ENCODE measurements at places on chromosomes 6 and 20. TPM values are rescaled to one million over a fixed set of nuclear protein-coding genes. Genes with fewer than 3 reads are reported as not detected.

Gene BPI
- total RNA-seq = not detected

Gene TMC2
- not detected for total RNA-seq

Gene POM121L2
- not detected for total RNA-seq

Gene NFYA
- 28.6 TPM for total RNA-seq

Gene ASIP
- not detected for total RNA-seq

Gene RPN2
- 199 TPM for total RNA-seq

Gene IL20RA
- not detected for total RNA-seq

Gene SSTR4
- not detected for total RNA-seq

Gene SLC22A16
- total RNA-seq = not detected

Gene SAMD3
- 2.9 TPM for total RNA-seq

Gene TLDC2
- not detected for total RNA-seq

Gene NRN1
- total RNA-seq = 0.22 TPM

Gene ADAM33
- total RNA-seq = not detected

Gene RFX6
- not detected for total RNA-seq

Gene FAM110A
- total RNA-seq = 8.9 TPM

Gene FAM162B
- not detected for total RNA-seq

Gene SIGLEC1
- total RNA-seq = 0.05 TPM

Gene TCP1
- total RNA-seq = 623 TPM

Gene NMBR
- total RNA-seq = not detected

Gene RHAG
- total RNA-seq = not detected

Gene NKX2-2
- total RNA-seq = not detected

Gene IPCEF1
- total RNA-seq = 7.5 TPM

Gene ARMC12
- total RNA-seq = 0.32 TPM

Gene MLIP
- total RNA-seq = not detected

Gene C20orf96
- 3.0 TPM for total RNA-seq

Gene NXT1
- total RNA-seq = 66.8 TPM

Gene OR11A1
- not detected for total RNA-seq

Gene AARS2
- 29.4 TPM for total RNA-seq

Gene POPDC3
- total RNA-seq = not detected

Gene TTK
- total RNA-seq = 9.8 TPM

Gene PXDC1
- 4.7 TPM for total RNA-seq

Gene IP6K3
- total RNA-seq = not detected

Gene BIRC7
- total RNA-seq = not detected

Gene CEP162
- 4.3 TPM for total RNA-seq

Gene DDX27
- total RNA-seq = 94.8 TPM

Gene NKAIN4
- total RNA-seq = not detected

Gene MACROD2
- total RNA-seq = not detected

Gene SCUBE3
- 0.03 TPM for total RNA-seq

Gene RSPH4A
- total RNA-seq = 0.29 TPM

Gene CST2
- not detected for total RNA-seq

Gene CNKSR3
- total RNA-seq = 0.08 TPM

Gene SLC22A7
- total RNA-seq = not detected

Gene MCCD1
- not detected for total RNA-seq

Gene VSX1
- not detected for total RNA-seq

Gene PPIL6
- 0.27 TPM for total RNA-seq

Gene CCR6
- 5.1 TPM for total RNA-seq

Gene CLVS2
- not detected for total RNA-seq

Gene FAM209B
- 0.40 TPM for total RNA-seq

Gene MOG
- total RNA-seq = not detected

Gene CLIC5
- total RNA-seq = 1.6 TPM

Gene BTNL2
- not detected for total RNA-seq

Gene PARD6B
- 8.4 TPM for total RNA-seq

Gene VGLL2
- total RNA-seq = not detected

Gene PTCRA
- not detected for total RNA-seq

Gene TFAP2D
- not detected for total RNA-seq

Gene RSPO3
- not detected for total RNA-seq
